ENCODE measurements at places on chromosomes 2 and 18.

DNA sequence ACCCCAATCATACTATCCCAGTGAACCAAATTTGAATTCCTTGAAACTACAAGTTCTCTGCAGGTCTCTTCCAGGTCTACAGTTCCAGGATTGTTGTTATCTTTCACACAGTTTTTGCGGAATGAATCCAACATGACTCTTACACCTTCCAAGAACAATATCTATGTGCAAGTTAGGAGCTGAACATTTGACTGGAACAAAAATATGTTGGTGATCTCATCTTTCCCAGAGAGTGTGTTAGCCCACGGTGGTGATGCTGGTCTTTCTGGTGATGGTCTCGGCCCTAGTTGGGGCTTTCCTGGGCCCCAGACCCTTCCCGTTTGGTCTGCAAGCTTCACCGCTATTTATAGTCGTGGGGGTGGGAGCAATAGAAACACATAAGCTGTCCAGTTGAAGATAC lies 173.7 kb downstream of the TPGS2 start:
- DNase-seq: no peak

GRCh38 chr2:70509565-70509964 lies 44.1 kb downstream of the TGFA start:
- no peak for DNase-seq

DNA sequence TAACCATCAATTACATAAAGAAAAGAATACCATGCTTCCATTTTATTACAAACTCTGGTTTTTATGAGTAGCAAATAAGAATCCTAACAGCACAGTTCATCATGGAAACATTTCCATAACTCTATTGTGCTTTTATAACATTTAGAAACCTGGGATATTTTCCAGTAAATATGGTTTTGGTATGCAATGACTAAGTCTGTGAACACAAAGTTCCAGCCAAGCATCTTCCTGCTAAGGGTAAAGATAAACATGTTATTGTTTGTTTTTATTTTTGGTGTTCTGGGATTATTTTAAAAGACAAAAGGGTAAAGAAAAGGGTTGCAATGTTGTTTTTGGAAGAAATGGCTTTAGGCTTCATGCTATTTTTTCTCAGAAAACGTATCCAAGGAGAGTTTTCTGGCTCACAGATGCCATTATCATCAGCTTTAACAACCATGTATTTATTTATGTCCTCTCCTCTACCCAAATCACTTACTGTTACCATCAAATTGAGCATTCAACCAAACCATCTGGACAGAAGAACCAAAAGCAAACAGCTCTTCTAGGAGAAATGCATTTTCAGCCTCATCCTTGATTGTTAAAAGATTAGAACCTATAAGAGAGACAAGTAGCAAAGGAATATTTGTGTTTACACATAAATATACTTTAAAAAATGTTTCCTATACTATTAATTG lies 116.0 kb downstream of the PLA2R1 start:
- no peak for DNase-seq

GRCh38 chr2:226799976-226800940 lies 638 bp upstream of the IRS1 start:
- DNase-seq: no peak

- no peak for DNase-seq
These were observed 36.5 kb upstream of the HPCAL1 start for GRCh38 chr2:10266133-10266620.

DNA sequence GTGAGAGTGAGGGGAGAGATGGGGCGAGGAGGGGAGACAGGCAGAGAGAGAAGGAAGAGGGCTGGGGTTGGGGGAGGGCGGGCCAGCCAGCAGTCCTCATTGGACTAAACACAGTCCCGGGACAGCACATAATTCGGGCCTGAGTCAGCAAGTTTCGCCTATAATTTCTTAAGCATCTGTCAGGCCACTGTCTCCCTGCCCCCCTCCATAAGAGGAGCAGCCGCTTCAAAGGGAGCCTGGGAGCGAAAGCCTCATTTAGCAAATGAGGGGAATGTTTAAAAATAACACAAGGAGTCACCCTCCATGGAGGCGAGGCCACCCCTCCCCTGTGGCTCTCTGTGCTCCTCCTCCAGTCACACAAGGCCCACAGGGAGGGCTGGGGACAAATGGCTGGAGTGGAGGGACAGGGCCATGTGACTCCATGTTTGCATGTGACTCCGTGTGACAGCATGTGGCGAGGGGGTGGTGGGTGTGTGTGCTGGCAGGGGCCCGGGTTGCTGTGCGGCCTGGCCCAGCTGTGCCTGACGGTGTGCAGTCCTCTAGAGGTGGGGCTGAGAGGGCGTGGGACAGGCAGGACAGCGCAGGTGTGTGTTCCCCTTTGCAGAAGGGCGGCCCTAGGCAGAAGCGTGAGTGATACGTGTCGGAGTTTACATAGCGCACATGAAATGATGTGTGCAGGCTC lies 162.4 kb downstream of the CELF4 start:
- DNase-seq: no peak

DNA sequence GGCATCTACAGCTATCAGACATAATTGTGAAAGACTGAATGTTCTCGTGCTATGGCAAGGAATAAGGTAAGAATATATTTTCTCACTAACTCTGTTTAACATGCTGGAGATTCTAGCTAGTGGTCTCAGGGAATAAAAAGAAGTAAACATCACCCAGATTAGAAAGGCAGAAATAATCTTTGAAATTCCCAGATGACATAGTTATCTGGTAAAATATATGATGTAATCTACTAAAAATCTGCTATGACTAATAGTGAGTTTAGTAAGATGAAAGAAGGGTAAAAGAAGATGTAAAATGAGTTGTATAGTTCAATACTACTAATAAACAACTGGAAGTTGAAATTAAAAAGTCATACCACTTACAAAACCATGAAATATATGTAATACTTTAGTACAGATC lies 134.2 kb downstream of the DSC3 start:
- DNase-seq: no peak

- DNase-seq: no peak
These were observed 36.0 kb downstream of the GULP1 start for GRCh38 chr2:188327518-188328213.

GRCh38 chr2:42725657-42726056 lies 38.3 kb downstream of the OXER1 start:
- DNase-seq: no peak

- DNase-seq: no peak
These were observed 12.8 kb downstream of the SOCS6 start for GRCh38 chr18:70301667-70302066.

- no peak for DNase-seq
These were observed 891.6 kb upstream of the ZEB2 start for GRCh38 chr2:145411493-145411892.

GRCh38 chr2:121664086-121664485 lies 14.8 kb upstream of the CLASP1 start:
- DNase-seq: no peak

GRCh38 chr18:29083545-29083944 lies 906.6 kb upstream of the CDH2 start:
- no peak for DNase-seq
